Skin of body (tissue), 3 donors: ENCODE measurements at places on chromosomes 2 and 18. TPM values are rescaled to one million over a fixed set of nuclear protein-coding genes. Genes with fewer than 3 reads are reported as not detected.

Gene NYAP2
- total RNA-seq = 0.30 TPM

Gene EMILIN1
- total RNA-seq = 66.1 TPM

Gene IL36A
- total RNA-seq = not detected

Gene FSHR
- not detected for total RNA-seq

Gene PROM2
- 9.4 TPM for total RNA-seq

GRCh38 chr2:213288913-213289700, 4.8 kb downstream of the SPAG16 start:
- no peak for DNase-seq

DNA sequence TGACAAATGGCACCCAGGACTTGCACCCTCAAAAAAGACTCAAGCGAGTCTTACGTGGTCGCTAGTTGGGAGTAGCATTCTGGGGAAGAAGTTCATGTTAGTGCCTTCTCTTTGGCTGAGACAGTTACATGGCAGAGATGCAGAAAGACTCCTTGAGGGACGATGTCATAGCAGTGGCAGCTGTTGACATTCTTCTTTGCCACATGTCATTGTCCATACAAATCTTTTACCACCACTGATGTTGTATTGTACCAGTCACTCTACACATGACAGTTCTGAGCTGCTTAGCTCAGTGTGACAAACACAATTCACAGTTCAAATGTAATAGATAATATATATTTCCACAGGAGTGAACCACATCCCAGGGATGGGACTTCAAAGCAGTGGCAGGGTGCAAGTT, 197.1 kb downstream of the TCF4 start:
- DNase-seq = peak; percentile 36

DNA sequence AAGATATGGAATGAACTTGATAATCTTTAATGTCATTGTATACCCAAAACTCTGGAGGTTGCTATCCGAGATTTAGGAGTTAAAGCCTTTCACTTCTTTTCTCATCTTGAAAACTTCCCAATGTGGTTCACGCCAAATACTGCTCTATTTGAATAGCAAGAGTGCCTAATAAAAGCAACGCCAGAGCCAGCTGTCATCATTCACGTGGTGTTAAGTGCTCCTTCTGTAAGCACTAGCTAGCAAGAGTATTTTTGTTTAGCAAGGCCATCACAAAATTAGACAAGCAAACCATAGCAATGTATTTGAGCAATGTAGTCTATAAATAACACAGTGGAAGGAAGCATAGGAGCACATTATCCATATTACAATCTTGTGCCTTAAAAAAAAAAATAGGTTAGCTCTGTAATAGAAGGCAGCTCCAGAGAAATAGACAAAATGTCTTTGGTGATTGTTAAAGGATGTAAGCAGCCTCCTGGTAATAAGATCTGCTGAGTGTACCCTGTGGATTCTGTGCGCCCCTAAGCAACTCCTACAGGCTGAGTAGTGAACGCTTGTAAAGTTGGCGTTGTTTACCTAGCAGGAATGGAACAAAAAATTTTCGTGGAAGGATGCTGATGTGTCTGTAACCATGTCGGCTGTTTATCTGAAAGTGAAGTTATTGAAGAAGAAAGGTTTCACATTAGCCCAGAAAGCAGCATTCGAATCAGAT, 518.0 kb downstream of the CNTNAP5 start:
- DNase-seq = no peak

DNA sequence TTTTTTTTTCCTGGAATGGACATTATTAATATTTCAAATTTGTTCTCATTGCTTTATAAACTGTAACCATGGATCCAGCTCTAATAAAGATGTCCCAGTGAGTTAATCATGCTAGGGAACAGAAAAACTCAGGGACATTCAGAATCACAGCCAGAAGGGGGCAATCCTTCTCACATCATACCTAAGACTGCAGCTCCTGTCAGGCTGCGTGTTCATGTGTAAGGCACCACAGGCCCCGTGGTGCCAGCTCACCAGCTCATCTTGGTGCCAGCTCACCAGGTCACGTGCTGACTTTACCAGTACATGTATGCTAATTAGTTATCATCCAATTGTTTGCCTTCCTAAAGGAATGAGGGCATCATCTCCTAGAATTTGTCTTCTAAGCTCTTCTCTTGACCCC, 84.7 kb upstream of the NEDD4L start:
- DNase-seq = no peak
